NCI-H1694 treated with DMSO at 0.1 percent for 48 hours (cell line): ENCODE measurements at places on chromosomes 5 and 9.

DNA sequence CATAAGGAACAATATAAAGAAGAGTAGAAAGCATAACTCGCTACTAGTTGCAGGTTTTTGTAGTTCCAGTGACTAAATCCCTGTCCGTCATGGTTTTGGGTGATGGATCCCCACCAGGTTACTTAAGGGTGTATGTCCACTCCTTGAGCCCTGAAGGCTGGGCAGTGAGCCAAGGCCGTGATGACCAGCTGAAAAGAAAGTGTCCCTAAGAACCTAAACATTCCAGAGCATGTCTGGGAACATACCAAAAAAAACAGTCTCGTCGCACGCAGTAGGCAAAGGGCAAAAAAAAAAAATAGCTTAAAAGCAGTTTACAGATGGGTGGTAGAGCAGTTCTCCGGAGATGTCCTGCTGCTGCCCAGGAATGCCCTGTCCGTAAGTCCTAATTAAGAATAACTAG lies 21.4 kb upstream of the SNAPC3 start:
- DNase-seq = no peak

DNA sequence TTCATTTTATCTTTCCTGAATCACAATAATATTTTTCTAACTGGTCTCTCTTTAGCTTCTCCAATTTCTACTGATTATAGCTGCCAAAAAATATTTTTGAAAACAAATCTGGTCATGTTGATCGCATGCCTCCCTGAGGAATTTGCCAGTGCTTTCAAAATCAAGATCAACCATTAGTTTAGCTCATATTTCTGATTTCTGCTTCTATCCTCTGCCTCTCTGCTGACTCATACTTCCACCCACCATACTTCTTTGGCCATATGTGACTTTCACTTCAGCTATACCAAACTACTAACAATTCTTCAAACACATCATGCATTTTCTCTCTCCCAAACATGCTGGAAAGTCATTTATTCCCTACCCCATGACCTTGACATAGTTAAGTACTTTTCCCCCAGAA lies 636.5 kb downstream of the TLE1 start:
- DNase-seq = no peak

DNA sequence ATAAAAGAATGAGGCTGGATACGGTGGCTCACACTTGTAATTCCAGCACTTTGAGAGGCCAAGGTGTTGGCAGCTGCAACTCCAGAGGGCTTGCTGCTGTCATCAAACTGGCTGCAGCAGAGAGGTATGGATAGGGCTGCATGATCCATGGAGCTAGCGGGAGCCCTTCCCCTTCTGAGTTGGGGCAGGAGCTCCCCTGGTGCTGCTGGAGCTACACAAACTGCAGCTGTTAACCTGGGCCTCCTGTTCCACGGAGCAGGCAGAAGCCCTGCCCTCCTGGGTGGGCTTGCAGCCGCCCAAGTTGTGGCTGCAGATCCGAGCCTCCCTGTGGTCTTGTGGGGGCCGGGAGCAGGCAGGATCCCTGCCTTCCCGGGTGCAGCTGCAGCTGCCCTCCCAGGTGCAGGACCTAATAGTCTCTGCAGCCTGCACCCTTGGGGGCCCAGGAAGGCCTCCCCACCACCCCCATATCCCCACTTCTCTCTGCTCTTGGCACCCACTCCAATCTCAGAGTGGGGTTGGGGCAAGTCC lies 15.8 kb downstream of the CDC25C start:
- DNase-seq = no peak

GRCh38 chr5:168172760-168173223 lies 118.7 kb upstream of the WWC1 start:
- no peak for DNase-seq

- no peak for DNase-seq
Measured at GRCh38 chr9:91714874-91715615, 235.0 kb downstream of the ROR2 start.

- no peak for DNase-seq
Measured at GRCh38 chr5:148202531-148203203, at the start of gene SPINK6. Gene SPINK6, plus strand, starts transcription at chr5:148203042. Its CDS starts 55 bp downstream, at chr5:148203097.

GRCh38 chr9:74496406-74496805 lies 729 bp upstream of the RORB start:
- DNase-seq = no peak

GRCh38 chr9:128505414-128505765 lies 871 bp downstream of the GLE1 start:
- no peak for DNase-seq

- DNase-seq = peak; percentile 48
Measured at GRCh38 chr9:118222375-118222774, 518.2 kb downstream of the TLR4 start.
